ENCODE measurements at places on chromosomes 4 and X.

DNA sequence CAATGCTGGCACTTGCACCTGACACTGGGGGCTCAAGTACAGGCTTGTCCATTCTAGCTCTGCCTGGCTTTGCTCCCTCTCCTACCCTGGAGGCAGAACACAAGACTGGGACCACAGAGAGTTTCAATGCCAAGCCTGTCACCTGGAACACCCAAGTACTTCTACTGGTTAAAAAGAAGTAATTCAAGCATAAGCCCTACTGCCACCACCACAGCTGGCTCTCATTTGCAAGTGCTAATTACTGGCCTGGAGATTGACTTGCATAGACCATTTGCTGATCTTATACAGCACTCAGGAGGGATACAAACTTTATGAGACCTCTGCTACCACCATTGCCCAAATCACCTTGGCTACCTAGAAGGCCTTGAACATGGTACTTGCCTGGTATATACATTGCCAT lies 1550.9 kb downstream of the C4orf33 start:
- DNase-seq: no peak

DNA sequence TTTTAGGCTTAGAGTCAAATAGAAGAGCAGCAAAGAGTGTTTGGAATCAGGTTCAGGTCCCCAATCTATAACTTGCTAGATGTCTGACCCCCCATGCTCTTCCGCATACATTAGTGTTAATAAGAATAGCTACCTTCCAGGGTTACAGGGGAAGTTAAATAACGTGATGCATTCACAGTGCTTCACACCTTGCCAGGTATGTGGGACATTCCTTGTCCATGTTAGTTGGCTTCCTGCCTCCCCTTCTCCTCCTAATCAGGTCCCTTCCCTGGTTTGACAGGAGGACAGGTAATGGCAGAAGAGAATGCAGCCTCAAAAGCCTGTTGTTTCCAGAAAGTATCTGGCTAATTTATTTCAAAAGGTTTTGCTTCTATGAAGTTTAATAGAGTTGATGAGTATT lies 248.7 kb downstream of the MID1IP1 start:
- DNase-seq: no peak

- no peak for DNase-seq
Observed at GRCh38 chr4:125365731-125366130, 51.0 kb downstream of the FAT4 start.

- peak; percentile 27 for DNase-seq
Observed at GRCh38 chr4:139655116-139655515, 10.5 kb upstream of the MGST2 start.

DNA sequence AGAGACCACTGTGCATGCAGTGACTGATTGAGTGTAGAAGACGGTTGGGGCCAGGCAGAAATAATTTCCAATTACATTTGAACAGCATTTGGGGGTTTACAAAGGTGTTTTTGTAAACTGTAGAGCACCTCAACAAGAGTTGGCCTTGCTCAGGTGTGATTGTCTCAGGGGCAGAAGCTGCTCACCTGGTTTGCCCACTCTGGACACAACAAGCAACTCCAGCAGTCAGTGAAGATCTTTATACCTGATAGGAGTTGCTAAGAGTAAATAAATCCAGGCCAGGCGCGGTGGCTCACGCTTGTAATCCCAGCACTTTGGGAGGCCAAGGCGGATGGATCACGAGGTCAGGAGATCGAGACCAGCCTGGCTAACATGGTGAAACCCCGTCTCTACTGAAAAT lies 221.3 kb downstream of the RAB28 start:
- no peak for DNase-seq

DNA sequence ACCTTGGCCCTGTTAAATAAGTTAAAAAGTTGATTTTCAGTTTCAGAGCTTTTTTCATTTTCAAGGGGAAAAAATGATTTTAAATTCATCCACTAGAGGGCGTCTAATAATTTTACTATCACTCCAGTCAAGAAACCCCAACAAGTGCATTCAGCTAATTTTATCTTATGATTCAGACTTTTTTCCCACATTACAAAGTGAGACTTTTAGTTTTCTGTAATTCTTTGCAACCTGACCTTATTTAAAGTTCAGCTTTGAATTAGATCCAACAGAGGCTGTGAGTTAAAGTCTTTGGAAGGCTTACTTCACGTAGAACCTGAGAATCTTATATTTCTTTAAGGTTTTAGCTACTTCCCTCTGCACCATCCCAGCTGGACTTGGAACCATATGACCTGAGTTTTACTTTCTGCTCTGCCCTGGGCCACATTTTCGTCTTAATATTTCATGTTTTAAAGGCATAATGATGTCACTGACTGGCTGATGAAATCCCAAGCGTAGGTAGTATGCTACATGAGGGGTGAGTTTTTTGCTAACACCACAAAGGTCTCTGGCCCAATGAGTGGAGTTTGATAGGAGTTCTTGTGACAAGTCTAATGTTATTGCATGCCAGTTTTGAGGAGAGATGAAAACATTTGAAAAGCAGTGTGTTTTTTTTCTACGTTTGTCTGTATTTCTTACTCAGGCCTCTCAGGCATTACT lies 7.2 kb downstream of the GNRHR start:
- DNase-seq: peak; percentile 63

DNA sequence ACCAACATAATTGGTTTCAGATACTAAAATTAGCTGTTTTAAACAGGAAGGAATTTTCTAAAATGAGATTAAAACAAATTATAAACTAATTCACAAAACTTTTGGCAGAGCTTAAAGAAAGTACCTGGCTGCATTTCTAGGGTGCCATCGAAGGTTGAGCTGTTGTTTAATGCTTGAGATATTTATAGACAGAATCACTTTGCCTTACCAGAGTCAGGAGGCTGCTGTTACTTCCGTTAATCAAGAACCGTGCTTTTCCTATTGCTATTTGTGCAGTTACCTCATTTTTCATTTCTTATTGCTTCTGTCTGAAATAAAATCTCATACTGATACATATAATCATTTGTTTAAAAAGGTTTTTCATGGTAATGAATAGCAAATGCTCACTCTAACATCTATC lies 242.9 kb downstream of the TECRL start:
- DNase-seq: no peak

- no peak for DNase-seq
Observed at GRCh38 chrX:54181202-54181953, 1.7 kb downstream of the FAM120C start.

- DNase-seq: no peak
Observed at GRCh38 chr4:72374159-72374558, 194.9 kb downstream of the ADAMTS3 start.

DNA sequence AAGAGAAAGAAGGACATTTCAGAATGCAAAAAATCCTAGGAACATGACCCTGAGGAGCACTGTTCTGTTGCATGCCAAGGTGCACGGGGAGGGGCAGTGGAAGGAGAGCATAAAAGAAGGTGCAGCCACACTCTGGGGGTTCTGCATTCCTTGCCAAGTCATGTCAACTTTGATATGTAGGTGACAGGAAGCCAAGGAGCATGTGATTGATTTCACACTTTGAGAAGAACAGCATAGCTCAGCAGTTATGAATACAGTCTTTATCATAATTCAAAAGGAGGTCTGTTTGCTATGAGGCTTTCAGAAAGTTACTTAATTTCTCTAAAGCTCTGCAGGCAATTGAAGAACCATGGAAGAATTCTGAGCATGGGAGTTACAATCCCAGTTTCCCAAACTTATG lies 50.6 kb downstream of the SCFD2 start:
- no peak for DNase-seq

DNA sequence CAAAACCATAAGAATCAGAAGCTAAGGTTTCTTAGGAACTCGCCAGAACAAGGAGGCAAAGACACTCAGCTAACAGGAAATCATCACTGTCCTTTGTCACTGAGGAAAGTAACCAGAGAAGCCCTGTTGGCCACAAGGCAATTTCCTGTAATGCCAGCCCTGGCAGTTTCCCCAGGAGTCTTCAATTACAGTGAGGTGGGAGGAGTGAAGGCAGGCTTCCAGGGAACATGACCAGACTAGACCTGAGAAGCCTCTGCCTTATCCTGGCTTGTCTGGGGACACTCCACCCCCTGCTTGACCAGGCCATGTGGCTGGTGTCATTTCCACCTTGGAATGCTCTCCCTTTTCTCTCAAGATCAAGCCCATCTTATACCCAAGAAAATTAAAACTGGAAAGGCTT lies 125.3 kb downstream of the COL4A6 start:
- DNase-seq: no peak

- no peak for DNase-seq
Observed at GRCh38 chrX:44621078-44621477, 78.4 kb upstream of the FUNDC1 start.

- no peak for DNase-seq
Observed at GRCh38 chr4:105305019-105305836, 158.6 kb downstream of the TET2 start.
